ENCODE measurements at places on chromosomes 7 and 10. TPM values are rescaled to one million over a fixed set of nuclear protein-coding genes. Genes with fewer than 3 reads are reported as not detected.

DHX32 gene
- total RNA-seq, result 35.6 TPM

ODAD2 gene
- total RNA-seq, result not detected

PTF1A gene
- not detected for total RNA-seq

OGDHL gene
- 0.29 TPM for total RNA-seq

UNCX gene
- total RNA-seq, result not detected

PNLIPRP1 gene
- total RNA-seq, result not detected

FRMPD2 gene
- not detected for total RNA-seq

CCDC7 gene
- total RNA-seq, result 0.61 TPM

CLCN1 gene
- not detected for total RNA-seq

TMEM248 gene
- total RNA-seq, result 76.0 TPM

AGMO gene
- total RNA-seq, result 1.1 TPM

HMX3 gene
- total RNA-seq, result not detected

PDK4 gene
- 25.7 TPM for total RNA-seq

PNLIP gene
- total RNA-seq, result not detected

PBLD gene
- 3.3 TPM for total RNA-seq

ETV1 gene
- total RNA-seq, result 2.5 TPM

PIP gene
- 0.64 TPM for total RNA-seq

DGKI gene
- total RNA-seq, result 0.82 TPM

CYP3A7 gene
- total RNA-seq, result not detected

EN2 gene
- 0.85 TPM for total RNA-seq

MPP7 gene
- 0.10 TPM for total RNA-seq

TRIL gene
- not detected for total RNA-seq

MAGI2 gene
- total RNA-seq, result 0.48 TPM

SOSTDC1 gene
- total RNA-seq, result not detected

FXYD4 gene
- not detected for total RNA-seq

SSMEM1 gene
- total RNA-seq, result not detected

CALHM1 gene
- total RNA-seq, result not detected

EBLN1 gene
- not detected for total RNA-seq

MRLN gene
- total RNA-seq, result not detected

LRRC4 gene
- not detected for total RNA-seq

CRTAC1 gene
- total RNA-seq, result 1.4 TPM

BAMBI gene
- 11.3 TPM for total RNA-seq

ATOH7 gene
- total RNA-seq, result 0.10 TPM

FANK1 gene
- total RNA-seq, result 2.8 TPM

CLDN4 gene
- 4.8 TPM for total RNA-seq

SLC29A3 gene
- total RNA-seq, result 25.1 TPM

IFIT2 gene
- 2.7 TPM for total RNA-seq

OR6V1 gene
- total RNA-seq, result not detected

GNAT3 gene
- not detected for total RNA-seq

BPGM gene
- total RNA-seq, result 16.3 TPM
